ENCODE measurements at places on chromosomes 13 and 19.
A peak's percentile ranks its signal among the peaks of the same experiment; 100 is the strongest.

- no peak for DNase-seq
Observed at GRCh38 chr13:110303644-110304043, 3.3 kb downstream of the COL4A1 start.

DNA sequence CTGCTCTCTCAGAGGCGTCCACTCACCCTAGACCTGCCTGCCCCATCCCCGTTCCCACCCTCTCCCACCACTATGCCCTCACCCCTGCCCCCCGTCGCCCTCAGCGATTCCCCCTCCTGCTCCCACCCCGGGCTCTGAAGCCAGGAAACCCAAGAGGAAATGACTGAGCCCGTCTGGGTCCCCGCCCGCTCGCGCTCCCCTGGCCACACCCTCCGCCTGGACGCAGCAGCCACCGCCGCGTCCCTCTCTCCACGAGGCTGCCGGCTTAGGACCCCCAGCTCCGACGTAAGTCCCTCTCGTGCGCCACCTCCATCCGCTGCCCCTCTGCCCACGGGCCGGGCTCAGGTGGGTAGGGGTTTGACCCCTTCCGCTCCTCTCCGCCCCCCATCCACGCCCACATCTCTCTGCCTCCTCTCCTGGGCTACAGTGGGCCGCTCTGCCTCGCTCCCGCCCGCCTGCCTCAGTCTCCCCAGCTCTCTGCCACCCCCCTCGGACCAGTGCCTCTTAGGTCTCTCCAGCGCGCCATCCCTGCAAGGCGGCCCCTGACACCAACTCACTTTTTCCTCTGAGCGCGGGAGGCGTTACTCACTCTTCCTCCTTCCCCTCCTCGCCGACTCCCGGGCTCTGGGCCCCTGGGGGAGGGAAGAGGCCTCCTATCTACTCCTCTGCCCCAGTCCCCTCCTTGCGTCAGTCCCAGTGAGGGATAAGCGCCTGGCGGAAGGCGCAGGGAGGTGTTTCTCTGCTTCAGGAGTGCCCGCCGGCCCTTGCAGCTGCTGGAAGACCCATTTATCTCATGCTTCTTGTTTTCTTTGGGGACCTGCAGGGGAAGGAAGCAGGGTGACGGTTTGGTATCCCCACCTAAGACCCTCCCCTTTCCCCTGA, at the start of gene FXYD5:
TSS of gene FXYD5 (plus strand) at position 211 of the 882 bp plus-strand sequence. CDS start 816 bp downstream, outside the sequence.
- DNase-seq: no peak

DNA sequence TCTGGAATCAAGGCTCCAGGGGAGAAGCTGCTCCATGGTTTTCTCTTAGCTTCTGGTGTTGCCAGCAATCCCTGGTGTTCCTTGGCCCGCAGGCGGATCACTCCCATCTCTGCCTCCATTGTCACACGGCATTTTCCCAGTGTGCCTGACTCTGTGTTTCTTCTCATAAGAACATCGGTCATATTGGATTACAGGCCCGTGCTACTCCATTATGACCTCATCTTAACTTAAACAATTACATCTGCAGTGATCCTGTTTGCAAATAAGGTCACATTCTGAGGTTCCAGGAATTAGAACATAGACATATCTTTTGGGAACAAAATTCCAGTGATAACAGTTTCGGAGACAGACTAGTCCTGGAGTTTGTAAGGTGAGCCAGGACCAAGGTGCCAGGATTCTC, 23.5 kb upstream of the ALOX5AP start:
- DNase-seq: no peak

- DNase-seq: peak; percentile 8
Observed at GRCh38 chr13:112849500-112849899, 119.5 kb upstream of the MCF2L start.

GRCh38 chr19:38707512-38708114, 36.7 kb downstream of the CAPN12 start:
- no peak for DNase-seq

DNA sequence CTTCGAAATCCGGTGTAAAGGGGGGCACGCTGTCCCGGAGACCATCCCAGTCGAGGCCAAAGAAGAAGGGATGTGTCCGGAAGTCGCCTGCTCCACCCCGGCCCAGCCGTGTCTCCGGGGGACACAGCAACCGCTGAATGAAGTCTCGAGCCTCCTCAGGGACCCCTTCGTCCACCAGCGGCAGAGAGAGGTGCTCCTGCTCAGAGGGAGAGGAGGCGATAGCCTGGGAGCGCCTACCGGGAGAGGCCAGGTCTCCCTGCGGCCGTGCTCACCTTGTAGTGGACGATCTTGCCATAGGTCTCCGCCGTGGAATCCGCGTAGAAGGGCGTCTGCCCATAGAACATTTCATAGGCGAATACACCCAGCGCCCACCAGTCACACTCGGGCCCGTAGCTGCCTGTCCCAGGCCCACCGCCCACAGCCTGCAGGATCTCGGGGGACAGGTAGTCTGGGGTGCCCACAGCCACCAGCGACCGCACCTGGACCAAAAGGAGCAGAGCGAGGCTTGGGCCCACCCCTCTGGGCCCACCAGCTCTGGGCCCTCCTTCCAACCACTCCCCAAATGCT, 4.8 kb downstream of the DMPK start:
- DNase-seq: no peak

- no peak for DNase-seq
Observed at GRCh38 chr13:59437544-59438301, 726.0 kb downstream of the DIAPH3 start.

- DNase-seq: no peak
Observed at GRCh38 chr19:709965-710571, 1.3 kb downstream of the PALM start.

- DNase-seq: no peak
Observed at GRCh38 chr13:113428871-113429607, 24.2 kb downstream of the ADPRHL1 start.

DNA sequence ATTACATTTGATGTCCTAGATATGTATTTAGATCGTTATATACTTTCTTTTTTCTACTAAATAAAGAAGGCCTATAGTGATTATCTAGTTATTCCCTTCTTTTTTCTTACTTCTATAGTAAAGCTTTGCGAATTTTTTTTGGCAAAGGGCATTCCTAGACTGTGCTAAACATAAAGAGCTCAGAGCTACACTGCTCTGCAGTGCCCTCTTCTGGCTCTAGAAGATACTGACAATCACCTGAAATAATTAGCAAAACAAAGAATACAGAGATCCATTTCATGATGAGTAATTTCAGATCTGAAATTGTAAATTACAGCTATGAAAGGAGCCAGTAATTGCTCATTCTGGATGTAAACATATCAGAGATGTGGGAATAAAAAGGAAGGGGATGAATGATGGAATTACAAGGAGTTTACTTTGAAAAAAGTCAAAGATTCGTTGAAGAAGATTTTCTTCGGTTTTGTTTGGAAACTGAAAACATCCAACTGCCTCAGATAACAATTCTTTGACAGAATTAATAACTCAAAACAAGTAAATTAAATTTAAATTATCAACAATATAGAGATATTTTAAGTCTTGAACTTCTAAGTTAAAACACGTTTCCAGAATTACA, 288.5 kb downstream of the NALCN start:
- peak; percentile 75 for DNase-seq

- DNase-seq: no peak
Observed at GRCh38 chr13:61670384-61671161, 254.9 kb upstream of the PCDH20 start.

DNA sequence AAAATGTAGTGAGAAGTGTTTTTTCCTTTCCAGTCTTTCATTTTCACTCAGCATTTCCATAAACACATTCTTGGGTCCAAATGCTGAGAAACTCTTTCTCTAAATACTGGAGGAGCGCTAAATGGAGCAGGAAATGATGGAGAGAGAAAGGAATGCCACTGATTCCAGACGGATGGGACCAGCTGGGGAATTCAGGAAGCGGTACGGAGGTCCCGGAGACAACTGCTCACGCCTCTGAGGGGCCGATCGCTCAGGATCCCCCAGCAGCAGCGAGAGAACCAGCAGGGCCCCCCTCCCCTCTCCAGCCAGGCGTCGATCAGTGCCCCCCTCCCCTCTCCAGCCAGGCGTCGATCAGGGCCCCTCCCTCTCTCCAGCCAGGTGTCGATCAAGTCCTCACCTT, 13.2 kb downstream of the RASA3 start:
- DNase-seq: no peak
